ENCODE measurements at places on chromosomes 11 and 22. TPM values are rescaled to one million over a fixed set of nuclear protein-coding genes. Genes with fewer than 3 reads are reported as not detected.

- H3K27me3 ChIP-seq = no peaks in the 10 kb centered on the region
- H3K4me3 ChIP-seq = no peak overlapping the region
- no peak for DNase-seq
- H3K27ac ChIP-seq = no peak overlapping the region
- no peaks in the 10 kb centered on the region for H3K36me3 ChIP-seq
These were observed 23.6 kb downstream of the PDGFB start for GRCh38 chr22:39220890-39221850.

DNA sequence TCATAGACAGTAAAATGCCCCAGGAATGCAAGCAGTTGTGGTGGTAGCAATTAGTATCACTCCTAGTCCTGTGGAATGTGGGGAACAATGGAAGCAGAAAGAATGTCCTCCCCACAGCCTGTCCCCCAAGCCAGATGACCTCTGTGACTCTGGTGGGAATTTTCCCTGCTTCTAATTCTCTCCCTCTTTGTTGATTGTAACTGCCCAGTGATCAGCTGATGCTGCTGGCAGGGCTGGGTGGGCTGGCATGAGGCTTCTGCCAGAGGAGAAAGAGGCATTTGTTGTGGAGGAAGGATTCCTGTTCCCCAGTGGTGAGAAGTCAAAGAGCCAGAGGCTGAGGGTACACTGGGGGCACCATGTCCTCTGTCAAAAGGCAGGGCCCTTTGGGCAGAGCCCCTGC, 116.7 kb upstream of the NCAM1 start:
- no peaks in the 10 kb centered on the region for H3K4me1 ChIP-seq
- no peak overlapping the region for H3K27ac ChIP-seq
- DNase-seq = no peak
- no peaks in the 10 kb centered on the region for H3K36me3 ChIP-seq

DNA sequence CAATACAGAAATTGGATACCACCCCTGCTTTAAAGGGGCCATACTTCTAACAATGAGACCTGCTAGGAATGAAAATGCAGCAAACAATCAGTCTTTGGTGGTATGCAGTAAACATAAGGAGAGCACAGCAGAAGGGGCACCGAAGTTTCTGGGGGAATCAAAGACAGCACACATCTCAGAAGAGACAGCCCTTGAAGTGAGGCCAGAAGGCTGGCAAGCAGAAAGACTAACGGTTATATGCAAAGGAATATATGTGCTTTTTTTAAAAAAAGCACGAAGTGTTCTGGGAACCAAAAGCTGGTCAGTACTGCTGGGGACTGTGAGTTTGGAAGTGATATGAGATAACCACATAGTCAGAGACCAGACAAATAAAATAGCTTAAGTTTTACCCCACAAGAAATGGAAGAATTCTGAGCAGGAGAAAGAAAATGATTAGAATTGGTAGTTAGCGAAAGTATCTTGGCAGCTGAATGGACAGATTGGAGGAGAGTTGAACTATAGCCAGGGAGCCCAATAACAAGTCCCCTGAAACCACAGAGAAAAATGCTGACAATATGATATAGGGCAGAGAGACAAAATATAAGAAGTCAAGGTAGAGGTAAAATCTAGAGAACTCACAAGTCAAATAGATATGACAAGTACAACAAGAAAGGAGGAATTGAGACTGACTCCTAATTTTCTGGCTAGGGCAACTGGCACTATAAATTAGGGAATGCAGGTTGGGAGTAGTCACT, 125.7 kb downstream of the MRTFA start:
- peak overlapping the region; percentile 94 for H3K27ac ChIP-seq
- peaks cover 53% of the 10 kb centered on the region for H3K4me1 ChIP-seq
- no peak overlapping the region for H3K4me3 ChIP-seq
- H3K27me3 ChIP-seq = no peaks in the 10 kb centered on the region
- H3K36me3 ChIP-seq = peaks cover 2% of the 10 kb centered on the region

- H3K36me3 ChIP-seq = no peaks in the 10 kb centered on the region
- H3K4me3 ChIP-seq = no peak overlapping the region
- H3K4me1 ChIP-seq = no peaks in the 10 kb centered on the region
These were observed 852.6 kb upstream of the RAG2 start for GRCh38 chr11:37450613-37451012.

GRCh38 chr11:121904148-121904547, 211.9 kb downstream of the BLID start:
- no peaks in the 10 kb centered on the region for H3K36me3 ChIP-seq
- H3K4me3 ChIP-seq = no peak overlapping the region
- no peaks in the 10 kb centered on the region for H3K27me3 ChIP-seq
- H3K4me1 ChIP-seq = no peaks in the 10 kb centered on the region

OR52R1 gene
- total RNA-seq = not detected

SLC1A2 gene
- total RNA-seq = 0.14 TPM

Data from astrocyte (in vitro differentiated cells and primary cell).